ENCODE measurements at places on chromosomes 11 and 22.

GRCh38 chr11:14577835-14578529, 57.8 kb upstream of the PSMA1 start:
- DNase-seq: no peak

- no peak for DNase-seq
Observed at GRCh38 chr11:96472085-96472484, 82.3 kb downstream of the JRKL start.

GRCh38 chr11:78961247-78961646, 386.6 kb upstream of the NARS2 start:
- no peak for DNase-seq

- DNase-seq: no peak
Observed at GRCh38 chr11:119144825-119145486, 3.9 kb upstream of the ABCG4 start.

- DNase-seq: no peak
Observed at GRCh38 chr11:14224395-14224794, 134.6 kb downstream of the RRAS2 start.
